NCI-H2081 (cell line): ENCODE measurements at places on chromosomes 12 and 14.

DNA sequence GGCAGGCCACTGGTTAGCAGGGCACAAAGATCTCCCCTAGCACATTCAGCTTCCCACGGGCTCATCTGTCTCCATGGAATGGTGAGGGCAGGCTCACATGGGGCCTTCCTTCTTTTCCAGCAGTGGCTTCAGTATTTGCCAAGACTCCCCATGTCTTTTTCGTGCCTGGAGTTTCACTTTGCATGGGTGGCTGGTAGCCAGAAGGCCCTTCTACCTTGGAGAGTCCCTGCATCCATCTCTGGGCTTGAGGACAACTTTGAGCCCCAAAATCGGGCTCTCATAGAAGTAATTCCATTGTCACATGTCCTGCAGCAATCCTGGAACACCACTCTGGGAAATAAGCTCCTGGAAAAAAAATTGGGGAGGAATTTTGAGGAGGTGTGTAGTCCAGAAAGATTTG is 42.1 kb downstream of the NFKBIA start:
- DNase-seq, result no peak

DNA sequence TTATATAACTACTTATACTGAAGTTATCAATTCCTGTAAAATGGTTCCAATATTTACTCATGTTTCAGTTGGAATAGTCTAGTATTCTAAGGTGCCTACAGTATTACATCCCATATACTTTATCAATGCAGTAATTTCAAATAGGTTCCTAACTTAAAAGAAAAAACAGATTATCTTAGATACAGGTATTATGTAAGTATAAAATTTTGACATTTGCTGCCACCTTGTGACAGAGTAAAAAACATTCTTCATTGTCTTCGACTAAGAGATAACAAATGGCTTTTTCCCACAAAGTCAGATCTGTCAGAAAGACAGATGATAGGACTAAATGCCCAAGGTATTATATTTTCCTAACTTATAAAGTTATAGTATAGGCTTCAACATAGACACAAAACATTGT is 78.7 kb downstream of the TXNDC16 start:
- DNase-seq, result no peak

- no peak for DNase-seq
Measured at GRCh38 chr12:12908252-12908651, 16.9 kb downstream of the GPRC5A start.

DNA sequence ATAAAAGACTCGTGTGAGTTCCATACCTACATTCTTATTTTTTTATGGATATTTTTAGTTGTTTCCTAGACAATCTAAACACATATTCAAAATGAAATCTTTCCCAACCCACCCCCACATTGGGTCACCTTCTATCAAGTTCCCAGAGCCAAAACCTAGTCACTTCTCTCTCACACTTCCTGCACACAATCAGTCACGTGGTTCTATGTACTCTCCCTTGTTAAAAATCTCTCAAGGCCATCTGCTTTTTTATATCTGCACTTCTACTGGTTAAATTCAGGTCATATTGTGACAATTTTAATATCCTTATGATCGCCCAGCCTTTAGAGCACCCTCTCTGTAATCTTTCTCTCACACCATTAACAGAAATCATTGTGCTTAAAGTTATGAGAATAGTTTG is 175.0 kb upstream of the SYT10 start:
- no peak for DNase-seq

DNA sequence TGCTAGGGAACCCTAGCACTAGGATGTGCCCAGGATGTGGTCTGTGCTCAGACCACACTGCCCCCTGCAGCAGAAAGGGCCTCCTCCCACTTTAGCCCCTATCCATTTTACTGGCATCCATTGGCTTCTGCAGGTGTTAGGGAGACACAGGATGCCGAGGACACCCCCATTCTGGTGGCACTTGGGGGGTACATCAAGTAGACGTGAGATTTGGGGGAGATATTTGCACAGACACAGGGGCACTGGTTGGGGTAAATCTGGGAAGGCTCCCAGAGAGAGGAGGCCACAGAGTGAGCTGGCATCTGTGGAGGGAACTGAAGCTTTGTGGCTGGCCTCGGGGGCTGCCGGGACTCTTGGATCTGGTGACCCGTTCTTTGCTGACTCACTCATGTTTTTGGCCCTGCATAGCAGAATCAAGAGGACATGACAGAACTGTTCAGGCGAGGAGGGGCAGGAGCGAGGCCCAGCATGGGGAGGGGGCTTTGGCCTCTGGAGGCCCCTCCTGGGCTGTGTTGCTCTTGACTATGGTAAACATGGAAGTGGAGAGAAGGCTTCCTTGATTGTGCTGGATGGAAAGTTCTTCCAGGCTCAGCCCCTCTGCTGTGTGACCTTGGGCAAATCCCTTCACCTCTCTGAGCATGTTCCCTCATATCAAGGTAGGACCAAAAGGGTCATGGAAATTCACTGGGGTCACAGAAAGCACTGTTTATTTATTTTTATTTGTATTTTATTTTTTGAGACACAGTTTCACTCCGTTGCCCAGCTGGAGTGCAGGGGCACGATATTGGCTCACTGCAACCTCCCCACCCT is 1.8 kb downstream of the PLBD2 start:
- no peak for DNase-seq

DNA sequence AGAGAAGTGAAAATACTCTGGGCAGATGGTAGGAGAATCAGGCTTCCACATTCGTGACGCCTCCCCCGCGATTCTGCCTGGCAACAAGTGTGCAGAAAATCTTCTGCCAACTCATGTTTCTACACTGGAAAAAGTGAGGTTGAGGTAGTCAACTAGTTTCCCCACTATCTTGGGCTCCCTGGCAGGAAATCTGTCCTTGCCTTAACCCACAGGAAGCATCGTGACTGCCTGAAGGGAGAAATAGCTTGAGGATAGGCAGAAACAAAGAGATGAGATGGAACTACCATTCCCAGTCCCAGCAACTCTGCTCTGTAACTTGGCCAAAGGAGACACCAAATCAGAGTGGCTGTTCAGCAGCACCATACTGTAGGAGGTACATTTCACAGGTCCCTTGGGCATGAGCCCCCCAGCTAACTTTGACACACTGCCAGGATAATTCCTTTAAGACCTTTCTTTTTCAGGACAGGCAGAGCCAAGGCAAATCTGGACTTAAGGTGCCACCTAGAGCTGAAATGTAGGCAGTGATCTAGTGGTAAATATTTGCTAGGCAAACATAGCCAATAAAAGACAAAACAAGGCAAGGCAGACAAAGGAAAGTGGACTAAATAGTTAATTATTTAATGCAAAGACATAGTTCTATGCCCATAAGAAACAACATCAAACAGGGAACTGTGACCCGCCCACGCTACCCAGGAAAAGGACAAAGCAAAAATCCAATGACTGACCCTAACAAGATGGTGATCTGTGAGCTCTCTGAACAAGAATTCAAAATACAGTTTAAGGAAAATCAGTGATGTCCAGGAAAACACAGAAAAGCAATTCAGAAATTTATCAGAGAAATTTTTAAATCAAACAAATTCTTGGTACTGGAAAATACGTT is 205.1 kb downstream of the PTPRO start:
- DNase-seq, result no peak

DNA sequence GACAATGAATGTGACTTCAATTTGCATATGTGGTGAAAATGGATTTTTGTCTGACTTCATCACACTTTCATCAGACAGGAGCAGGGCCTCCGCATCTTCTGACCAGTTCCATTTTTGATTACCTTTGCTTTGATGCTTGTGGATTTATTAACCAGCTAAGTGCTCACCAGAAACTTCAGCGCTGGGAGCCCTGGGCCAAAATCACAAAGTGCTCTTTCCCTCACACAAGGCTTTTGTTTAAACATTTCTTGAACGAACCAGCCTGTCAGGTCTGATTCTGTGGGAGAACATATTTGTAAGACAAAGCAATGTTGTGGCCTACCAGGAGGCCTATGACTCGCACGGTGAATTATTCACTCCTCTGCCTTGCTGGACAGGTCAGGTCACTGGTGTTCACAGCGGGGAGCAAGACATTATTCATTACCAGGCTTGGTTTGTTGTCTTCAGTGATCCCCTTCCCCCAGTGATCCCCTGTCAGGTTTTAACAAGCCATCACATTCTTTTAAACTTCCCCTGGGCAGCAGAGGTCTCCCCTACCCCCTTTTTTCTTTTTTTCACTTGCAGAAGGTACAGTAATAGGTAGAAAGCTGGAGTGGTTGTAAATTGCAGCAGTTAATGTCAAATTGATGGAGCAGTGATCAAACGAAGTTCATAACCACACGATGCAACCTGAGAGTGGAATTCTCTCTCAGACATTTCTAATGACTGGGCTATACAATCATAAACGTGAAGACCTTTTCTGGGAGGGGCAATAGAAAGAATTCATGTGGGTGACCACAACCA is 167.5 kb upstream of the PRICKLE1 start:
- DNase-seq, result no peak

DNA sequence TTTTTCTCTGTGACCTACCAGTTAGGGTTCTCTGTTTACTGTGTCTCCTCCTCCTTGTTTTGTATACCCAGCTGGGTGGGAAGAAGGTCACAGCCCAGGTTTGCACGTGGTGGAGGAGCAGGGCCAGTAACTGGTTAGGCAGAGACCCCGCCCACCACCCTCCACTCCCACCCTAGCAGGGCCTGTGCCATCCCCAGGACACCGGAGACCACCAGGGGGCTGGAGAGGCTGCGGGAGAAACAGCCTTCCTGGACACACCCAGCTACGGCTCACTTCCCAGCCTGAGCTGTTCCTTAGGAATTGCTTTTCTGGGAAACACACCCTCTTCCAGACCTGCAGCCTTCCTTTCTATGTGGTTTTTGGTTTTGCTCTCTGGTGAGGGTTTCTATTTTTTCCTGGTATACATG is 21.1 kb downstream of the BDKRB2 start:
- DNase-seq, result no peak

DNA sequence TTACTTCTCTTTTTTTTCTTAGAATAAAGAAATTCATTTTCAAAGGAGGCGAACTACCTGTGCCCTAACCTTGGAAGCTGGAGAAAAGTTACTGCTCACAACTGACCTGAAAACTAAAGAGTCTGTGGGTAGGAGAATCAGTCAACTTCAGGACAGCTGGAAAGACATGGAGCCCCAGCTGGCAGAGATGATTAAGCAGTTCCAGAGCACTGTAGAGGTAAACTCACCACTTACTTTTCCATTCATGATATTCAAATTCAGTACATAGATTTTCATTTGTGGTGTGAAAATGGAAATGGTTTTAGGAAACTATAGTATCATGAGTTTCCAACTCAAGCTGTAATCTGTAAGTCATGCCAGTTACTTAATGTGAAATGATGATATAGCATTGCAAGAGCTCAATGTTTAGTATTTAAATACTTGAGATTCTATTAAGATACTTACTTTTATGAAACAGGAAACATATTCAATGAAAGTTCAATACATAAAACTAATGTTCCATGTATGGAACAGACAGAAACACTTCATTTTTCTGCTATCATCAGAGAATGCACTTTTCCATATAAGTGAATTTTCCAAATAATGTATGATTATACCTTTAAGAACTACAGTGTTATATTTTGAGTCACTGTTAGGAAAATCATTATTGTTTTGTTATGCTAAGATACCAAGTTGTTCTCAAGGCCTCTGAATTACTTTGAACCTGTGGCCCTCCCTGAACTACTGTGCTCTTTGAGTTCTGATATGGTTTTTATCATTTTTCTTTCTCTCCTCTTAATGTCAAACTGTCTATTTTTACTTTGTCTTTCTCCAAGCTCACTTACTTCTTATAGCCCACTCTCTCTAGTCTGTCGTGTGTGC is 119.0 kb downstream of the ESR2 start:
- DNase-seq, result no peak

GRCh38 chr14:59086241-59086882 is 102.1 kb upstream of the DAAM1 start:
- no peak for DNase-seq

- DNase-seq, result no peak
Measured at GRCh38 chr12:81203671-81204204, 125.9 kb downstream of the ACSS3 start.
